ENCODE measurements at places on chromosomes 2 and 18. TPM values are rescaled to one million over a fixed set of nuclear protein-coding genes. Genes with fewer than 3 reads are reported as not detected.

NMS gene
- not detected for total RNA-seq

VWC2L gene
- total RNA-seq: not detected

THSD7B gene
- total RNA-seq: not detected

B3GNT7 gene
- total RNA-seq: 0.09 TPM

SRD5A2 gene
- total RNA-seq: not detected

SLC9A4 gene
- total RNA-seq: not detected

POMC gene
- total RNA-seq: 0.66 TPM

CHRND gene
- not detected for total RNA-seq

STK17B gene
- 13.3 TPM for total RNA-seq

GALNT5 gene
- total RNA-seq: 6.4 TPM
